ENCODE measurements at places on chromosomes 11 and 22.

DNA sequence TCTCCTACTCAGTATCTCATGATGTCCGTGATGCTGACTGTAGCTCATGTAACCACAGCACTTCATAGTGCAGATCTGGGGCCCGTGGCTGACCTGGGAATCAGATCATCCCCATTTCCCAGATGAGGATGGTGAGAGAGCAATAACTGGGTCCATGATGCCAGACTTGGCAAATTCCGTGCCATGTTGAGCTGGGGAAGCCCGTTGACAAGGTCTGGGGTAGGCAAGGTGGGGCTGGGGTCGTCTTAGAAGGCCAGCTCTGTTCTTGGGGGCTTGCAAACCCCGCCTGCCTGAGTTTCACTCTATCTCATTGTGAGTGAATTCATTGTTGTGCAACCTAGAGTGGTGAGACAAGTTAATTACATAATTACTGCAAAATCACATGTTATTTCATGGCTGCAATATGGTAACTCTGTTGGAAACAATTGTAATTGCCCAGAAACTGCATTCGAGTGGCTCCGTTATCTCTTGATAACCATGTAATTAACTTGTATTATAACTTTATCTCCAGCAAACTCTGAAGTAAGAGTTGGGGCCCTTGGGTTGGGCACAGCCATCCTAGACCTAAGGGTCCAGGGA lies 41.7 kb downstream of the LMO1 start:
- DNase-seq: peak; percentile 20

DNA sequence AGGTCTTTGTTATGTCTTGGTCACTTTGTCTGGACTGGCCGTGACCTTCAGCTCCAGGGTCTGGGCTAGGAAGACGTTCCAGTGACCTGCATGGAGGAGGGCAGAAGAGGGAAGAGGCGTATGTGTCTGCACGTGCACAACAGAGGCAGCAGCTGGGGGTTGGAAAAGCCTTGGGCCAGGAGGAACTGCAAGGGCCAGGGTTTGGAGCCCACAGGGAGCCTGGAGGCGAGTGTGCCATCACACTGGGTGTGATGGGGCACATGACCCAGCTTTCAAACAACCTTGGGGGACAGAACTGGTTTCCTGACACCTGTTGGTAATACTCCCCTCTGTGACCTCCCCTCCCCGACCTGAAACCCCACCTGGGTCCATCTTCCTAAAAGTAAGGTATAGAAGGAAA lies 34.7 kb downstream of the CHRDL2 start:
- no peak for DNase-seq

GRCh38 chr11:111513240-111513605 lies 1.0 kb upstream of the BTG4 start:
- peak; percentile 86 for DNase-seq

GRCh38 chr11:10324474-10324873 lies 19.6 kb downstream of the ADM start:
- DNase-seq: peak; percentile 14

DNA sequence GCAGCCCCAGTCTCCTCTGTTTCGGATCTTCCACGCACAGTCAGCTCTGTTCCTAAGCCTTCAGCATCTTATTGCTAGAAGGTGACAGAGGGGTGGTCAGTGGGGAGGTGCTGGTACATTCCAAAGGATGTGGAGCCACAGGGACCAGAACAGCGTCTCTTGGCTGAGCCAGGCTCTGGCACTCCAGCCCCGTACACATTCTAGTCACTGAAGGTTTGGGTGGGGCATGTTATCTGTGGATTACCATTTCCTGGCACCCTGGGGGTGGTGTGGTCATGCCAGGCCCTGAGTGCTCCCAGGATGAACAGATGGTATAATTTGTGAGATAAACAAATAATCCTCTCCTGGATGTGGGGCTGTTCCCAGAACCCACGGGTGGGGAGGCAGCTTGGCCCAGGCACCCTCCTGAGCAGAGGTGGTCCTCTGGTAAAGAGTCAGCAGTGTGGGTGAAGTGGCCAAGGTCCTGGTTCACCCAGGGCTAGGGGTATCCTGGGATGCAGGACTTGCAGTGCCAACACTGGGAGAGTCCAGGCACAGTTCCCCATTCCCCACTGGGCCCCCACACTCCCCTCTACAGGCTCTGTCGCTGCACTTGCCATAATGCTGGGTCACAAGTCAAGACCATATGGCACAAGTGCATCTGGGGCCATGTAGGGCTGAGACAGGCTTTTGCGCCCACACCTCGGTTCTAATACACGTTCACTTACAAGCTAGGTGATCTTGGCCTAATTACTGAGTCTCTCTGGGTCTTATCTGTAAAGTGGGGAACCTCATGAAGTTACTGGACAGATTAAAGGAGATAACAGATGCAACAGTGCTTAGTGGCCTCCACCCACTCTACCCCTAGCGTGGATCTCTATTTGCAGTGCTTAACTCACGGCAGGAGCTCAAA lies 33.0 kb downstream of the DKK3 start:
- peak; percentile 17 for DNase-seq

GRCh38 chr11:33237039-33237597 lies 20.1 kb upstream of the HIPK3 start:
- no peak for DNase-seq

- DNase-seq: peak; percentile 64
Observed at GRCh38 chr11:63767565-63768236, 874 bp downstream of the ZFTA start.

- DNase-seq: no peak
Observed at GRCh38 chr22:37740455-37741311, 43.8 kb downstream of the TRIOBP start.

DNA sequence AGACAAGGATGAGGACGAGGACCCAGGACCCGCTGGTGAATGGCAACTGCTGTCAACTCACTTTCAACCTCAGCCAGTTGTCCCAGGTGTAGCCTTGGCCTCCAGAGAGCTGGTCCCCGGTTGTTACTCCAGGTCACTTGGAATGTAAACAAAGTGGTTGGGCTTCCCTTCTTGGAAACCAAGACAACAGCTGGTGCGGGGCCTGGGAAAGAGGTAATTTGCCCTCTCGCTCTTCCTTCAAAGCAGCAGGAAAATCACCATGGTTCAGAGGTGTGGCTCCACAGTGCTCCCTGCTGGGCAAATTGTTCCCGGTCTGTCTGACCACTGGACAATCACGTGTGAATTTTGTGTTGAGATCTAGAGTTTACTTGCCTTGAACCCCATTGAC lies 15.0 kb downstream of the SLC1A2 start:
- no peak for DNase-seq

DNA sequence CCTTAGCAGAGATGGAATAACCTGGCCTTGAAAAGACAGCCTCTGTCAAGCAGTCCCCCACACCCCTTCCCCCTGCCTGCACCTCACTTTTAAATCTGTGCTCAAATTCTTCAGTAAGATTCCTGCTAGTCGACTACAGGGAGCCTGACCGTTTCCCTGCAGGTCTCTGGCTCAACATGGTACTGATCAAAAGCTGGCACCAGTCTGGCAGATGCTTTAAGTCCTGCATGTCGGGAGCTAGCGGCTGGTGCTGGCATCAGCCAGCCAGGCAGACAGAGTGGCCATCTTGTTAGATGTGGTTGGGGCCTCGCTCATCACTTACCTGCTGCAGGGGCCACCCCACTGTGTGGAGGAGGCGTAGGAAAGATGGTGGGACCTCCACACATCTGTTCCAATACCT lies 204.4 kb upstream of the SORL1-AS1 start:
- no peak for DNase-seq

GRCh38 chr11:120091121-120091520 lies 46.8 kb downstream of the TRIM29 start:
- DNase-seq: no peak

DNA sequence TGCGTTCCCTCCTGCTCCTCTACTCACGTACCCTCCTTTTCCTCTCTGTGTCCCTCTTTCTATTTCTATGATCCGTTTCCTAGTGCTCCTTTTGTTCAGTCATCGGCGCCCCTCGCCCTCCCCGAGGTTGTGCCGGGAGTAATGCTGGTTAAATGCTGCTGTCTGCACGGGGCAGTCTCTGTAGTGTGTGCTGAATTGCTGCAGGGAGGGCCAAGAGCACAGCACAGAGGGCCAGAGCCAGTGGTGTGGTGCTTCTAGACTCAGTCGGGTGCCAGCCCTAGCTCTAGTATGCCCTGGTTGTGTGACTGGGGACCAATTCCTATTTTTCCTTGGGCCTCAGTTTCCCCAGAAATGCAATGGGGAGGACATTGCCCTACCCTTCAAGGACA lies 98.3 kb downstream of the PKNOX2 start:
- no peak for DNase-seq

GRCh38 chr11:69913591-69914285 lies 94.5 kb upstream of the FGF3 start:
- DNase-seq: no peak

DNA sequence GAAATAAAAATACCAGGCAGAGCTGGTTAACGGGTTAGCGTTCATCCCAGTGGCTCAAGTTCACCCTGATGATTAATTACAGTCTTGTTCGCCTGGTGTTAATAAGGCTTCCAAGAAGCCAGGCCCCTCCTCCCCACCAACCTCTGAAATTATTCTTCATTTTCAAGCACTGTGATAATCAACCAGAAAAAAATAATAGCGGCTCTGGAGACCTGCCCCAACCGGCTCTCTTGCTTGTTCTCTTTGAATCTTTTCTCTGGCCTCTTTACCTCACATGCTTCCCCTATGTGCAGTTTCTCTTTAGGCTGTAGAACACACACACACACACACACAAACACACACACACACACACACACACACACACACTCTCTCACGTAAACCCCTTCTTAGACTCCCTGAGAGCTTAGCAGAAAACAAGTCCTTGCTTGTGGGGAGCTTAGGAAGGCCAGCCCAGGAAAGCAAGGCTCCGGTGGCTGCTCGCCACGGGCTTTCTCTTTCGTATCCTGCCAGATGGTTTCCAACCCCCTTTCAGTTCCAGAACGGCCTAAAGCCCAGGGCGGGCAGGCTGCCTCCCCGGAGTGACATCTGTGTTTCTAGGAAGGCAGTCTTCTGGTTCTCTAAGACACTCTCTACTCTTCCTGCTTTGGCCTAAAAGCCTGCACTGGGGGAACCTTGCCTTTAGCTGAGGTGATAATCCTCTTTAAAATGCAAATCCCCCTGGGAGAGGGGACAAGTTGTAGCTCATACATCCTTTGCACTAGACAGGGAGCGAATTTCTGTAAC lies 106.4 kb upstream of the SESN3 start:
- peak; percentile 90 for DNase-seq

GRCh38 chr11:113339929-113340589 lies 25.7 kb downstream of the TTC12 start:
- no peak for DNase-seq

DNA sequence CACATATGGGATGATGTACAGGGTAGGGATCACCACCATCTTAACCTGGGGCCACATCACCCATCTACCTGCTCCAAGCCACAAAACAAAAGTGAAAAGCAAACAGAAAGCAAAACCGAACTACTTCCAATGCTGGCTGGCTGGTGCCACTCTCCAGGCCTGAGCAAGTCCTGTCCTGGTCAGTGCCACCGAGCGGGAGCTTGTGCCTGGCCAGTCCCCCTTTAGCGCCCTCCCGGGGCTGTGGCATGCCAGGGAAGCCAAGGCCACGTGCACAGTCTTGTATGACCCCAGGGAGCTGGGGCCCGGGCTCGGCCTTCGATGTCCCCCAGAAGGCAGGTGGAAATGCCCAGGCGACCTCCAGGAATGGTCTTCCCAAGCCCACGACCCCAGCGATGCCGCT lies 17.9 kb upstream of the NAP1L4 start:
- DNase-seq: no peak

DNA sequence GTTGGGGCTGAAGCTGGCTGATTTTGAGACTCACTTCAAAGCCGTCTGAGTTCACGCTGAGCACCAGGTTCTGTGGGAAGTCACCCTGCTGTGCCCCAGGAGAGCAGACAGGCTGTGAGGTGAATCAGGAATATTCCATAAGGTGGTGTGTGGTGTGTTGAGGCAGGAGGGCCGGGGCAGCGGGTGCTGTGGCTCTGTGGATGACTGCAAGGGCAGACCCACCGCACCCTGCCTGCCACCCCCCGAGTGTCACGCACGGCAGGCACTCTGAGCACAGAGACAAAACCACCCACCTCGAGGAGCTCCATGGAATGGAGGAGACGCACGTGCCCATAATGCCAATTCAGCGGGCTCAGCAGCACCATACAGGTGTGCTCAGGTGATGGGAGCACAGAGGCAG lies 147.8 kb downstream of the PKNOX2 start:
- DNase-seq: no peak

- DNase-seq: peak; percentile 76
Observed at GRCh38 chr11:32531528-32531927, 52.1 kb upstream of the EIF3M start.

DNA sequence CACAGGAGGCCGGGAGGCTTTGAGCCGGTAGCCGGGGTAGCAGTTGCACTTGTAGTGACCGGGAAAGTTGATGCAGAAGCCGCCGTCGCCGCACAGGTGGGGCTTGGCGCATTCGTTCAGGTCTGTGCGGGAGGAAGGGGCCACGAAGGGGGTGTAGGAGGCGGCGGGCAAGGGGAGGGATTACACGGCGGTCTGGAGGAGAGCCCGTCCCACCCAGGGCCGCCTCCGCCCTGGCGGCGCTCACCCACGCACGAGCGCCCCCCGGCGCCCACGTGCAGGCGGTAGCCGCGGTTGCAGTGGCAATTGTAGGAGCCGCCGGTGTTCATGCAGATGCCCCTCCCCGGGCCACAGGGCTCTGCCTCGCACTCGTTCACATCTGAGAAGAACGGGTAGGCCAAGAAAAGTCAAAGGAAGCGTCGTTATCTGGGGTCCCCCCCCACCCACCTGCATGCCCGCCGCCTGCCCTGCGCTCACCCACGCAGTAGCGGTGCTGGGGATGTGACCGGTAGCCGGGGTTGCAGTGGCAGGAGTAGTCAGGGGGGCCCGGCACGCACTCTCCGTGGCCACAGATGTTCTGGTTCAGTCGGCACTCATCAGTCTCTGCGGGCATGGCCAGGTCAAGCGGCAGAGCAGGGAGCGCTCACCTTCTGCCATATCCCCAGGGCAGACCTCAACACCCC lies 10.6 kb downstream of the LTBP3 start:
- no peak for DNase-seq

DNA sequence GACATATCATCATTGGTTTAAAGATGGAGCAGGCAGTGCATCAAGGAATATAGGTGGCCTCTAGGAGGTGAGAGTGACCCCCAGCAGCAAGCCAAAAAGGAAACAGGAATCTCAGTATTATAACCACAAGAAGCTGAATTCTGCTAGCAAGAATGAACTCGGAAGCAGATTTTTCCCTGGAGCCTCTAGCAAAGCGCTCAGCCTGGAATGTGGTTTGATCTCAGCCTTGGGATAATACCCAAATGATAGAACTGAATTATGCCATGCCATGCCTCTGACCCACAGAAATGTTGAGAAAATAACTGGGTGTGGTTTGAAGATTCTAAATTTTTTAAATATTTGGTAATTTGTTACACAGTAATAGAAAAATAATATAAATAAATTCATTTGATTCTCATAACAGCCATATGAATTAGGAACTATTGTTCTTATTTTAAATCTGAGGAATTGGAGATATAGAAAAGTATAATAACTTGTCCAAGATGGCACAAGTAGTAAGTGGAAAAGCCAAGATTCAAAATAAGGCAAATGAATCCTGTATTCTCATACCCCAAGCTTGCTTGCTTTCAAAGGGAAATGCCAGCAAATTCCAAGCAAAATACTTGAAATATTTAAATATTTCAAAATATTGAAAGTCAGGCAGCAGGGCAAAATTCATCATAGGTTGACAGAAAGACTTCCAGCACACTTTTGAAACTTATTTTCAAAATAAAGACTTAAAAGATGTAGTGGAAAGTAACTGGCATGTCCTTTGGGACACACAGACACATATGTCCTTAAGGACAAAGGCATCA lies 567.4 kb downstream of the KCNA4 start:
- DNase-seq: no peak

- peak; percentile 58 for DNase-seq
Observed at GRCh38 chr11:75547617-75548058, 14.4 kb upstream of the SERPINH1 start.
